ENCODE measurements at places on chromosomes 6 and 20. TPM values are rescaled to one million over a fixed set of nuclear protein-coding genes. Genes with fewer than 3 reads are reported as not detected.

The CD109 gene
- 12.5 TPM for polyA plus RNA-seq

The DDR1 gene
- 196 TPM for polyA plus RNA-seq

GRCh38 chr6:146224449-146224848 lies 195.6 kb downstream of the GRM1 start:
- DNase-seq: no peak

- DNase-seq: no peak
These were observed 1.8 kb upstream of the PXDC1 start for GRCh38 chr6:3753228-3753835.

GRCh38 chr6:133834472-133835170 lies 54.3 kb upstream of the TCF21 start:
- DNase-seq: no peak

GRCh38 chr6:30152910-30153610 lies 8.0 kb downstream of the TRIM10 start:
- DNase-seq: no peak

DNA sequence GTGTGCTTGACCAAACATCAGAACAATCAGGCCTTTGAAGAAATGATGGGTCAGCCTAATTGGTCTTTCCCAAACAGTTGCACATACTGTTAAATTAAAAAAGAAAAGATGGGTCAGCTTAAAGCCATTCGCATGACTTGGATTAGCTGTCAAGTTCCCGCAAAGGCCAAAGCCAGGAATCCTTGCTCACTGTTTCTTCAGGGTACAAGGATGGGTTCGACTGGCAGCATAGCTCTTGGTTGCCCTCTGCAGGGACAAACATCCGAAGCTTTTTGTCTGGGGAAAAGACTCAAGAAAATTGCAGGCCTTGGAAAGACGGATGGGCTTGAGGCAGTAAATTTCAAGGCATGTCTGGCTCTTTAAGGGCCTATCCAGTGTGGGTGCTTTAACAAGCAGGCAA lies 168.0 kb downstream of the HDGFL1 start:
- DNase-seq: peak; percentile 67

GRCh38 chr6:75602246-75603105 lies 796 bp downstream of the SENP6 start:
- peak; percentile 43 for DNase-seq

DNA sequence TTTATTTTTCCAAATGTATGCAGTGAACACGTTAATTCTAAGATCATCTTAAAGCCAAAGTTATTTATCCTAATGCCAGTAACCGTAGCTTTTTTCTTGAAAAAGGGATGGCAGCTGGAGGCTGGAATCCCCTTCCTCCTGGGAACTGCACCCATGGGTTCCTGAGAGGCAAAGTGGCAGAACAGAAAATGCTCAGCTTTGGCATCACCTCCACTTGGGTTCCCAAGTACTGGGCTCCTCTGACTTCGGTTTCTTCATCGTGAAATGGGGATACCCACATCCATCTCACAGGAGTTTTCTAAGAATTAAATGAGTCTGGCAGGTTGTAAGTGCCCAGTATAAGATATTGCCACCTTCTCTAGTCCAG lies 6.2 kb upstream of the DDX43 start:
- no peak for DNase-seq

- DNase-seq: no peak
These were observed 99.7 kb downstream of the IRF4 start for GRCh38 chr6:491233-491632.

DNA sequence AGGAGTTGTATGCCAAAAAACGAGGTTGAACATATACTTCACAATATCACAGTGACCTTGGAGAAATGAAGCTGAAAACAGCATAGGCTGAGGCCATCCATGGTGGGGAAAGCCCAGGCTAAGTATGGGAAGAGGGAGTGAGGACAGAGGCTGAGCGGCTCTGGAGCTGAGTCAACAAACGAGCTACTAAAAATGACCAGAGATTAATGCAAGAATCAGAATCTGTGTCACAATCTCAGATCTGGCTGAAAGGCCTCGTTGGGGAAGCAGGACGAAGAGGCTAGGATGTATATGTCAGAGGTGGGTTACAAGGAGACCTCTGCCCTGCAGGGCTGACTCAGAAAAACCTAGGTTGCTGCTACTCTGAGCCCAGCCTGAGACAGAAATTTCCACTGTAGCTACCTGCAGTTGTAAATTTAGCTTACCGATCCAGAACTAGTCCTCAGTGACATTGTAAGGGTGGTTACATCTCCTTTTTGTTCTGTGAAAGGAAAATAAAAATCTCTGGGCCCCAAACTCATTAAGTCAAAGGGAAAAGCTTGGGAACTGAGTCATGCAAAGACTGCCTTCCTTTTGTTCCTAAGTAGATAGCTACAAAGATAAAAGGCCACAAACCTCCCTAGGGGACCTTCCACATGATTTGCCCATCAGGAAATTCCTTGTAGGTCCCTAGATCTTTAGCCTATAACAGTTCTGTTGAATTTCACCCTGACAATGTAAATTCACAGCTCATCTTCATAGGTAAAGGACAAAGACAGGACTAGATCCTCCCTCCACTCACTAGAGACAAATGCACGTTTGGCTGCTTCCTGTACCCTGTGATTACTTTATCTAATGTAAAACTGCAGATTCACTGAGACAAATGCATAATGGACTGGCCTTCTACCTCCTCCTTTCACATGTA lies 8.5 kb upstream of the TUBB2A start:
- DNase-seq: no peak

GRCh38 chr20:33373735-33374605 lies 27.3 kb downstream of the CDK5RAP1 start:
- no peak for DNase-seq

DNA sequence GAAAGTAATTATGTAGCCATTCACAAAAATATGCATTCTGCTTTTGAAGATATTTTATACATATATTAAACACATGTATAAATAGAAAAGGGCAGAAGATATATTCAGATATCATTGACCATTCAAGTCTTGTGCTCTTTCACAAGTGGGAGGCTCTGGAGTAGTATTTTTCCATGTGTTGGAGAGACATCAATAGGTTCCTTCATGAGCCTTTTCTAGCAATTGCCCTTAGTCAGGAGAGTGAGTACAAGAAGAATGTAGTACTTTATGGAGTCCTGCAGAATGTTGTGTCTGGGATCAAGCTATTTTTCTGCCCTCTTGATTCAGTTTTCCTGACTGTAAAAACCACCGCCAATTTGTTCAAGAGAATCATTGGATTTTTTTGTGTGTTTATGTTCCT lies 117.9 kb downstream of the LRRC1 start:
- no peak for DNase-seq

The MYB gene
- polyA plus RNA-seq: 5.7 TPM

GRCh38 chr6:16355238-16355637 lies 116.9 kb downstream of the GMPR start:
- no peak for DNase-seq

DNA sequence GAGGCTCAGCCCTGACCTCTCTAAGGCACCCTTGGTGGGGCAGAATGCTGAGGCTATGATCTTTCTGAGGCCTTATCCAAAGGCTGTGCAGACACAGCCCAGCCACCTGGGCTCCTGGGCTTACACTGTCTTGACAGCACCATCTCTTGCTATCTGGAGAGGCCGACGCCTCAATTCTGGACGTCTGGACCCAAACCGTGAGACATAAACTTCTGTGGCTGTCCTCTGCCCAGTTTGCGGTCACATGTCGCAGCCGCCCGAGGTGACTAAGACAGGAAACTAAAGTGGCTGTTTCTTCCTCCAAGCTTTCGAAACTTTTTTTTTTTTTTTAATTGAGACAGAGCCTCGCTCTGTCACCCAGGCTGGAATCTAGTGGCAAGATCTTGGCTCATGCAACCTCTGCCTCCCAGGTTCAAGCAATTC lies 49.3 kb downstream of the PRR18 start:
- no peak for DNase-seq

The PI16 gene
- polyA plus RNA-seq: 2.1 TPM

DNA sequence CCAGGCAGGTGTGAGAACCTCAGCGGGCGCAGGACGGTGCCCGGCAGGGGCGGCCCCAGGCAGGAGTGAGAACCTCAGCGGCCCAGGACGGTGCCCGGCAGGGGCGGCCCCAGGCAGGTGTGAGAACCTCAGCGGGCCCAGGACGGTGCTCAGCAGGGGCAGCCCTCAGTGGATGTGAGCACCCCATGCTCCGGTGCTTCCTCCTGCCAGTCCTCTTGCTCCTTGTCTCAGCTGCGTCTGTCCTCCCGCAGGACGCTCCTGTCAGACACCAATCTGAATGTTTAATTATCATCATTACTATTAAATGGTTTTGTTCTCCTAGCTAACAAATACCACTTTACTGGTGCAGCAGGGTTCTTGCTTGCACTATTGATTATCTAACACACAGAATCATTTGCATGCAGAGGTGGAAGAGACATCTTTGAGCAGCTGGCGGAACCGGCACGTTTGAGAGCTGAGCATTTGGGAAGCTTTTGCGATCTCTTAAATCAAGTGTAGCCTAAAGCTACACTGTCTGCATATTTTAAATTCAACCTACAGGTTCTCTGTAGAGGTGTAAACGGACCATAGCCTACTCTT lies 39.4 kb upstream of the DACT2 start:
- DNase-seq: no peak

DNA sequence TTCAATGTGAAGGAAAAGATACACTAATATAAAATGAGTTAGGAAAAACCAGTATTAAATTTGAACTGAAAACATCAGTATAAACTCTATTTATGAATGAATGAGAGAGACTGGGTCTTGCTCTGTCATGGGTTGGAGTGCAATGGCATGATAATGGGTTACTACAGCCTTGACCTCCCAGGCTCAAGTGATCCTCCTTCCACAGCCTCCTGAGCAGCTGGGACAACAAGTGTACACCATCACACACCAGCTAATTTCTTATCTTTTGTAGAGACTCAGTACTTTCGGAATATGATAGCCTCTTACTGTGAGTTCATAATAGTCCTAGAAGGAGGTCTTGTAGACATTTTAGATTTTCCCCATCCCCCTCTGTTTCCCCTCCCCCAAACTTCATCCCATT lies 21.4 kb downstream of the KCTD20 start:
- DNase-seq: no peak

DNA sequence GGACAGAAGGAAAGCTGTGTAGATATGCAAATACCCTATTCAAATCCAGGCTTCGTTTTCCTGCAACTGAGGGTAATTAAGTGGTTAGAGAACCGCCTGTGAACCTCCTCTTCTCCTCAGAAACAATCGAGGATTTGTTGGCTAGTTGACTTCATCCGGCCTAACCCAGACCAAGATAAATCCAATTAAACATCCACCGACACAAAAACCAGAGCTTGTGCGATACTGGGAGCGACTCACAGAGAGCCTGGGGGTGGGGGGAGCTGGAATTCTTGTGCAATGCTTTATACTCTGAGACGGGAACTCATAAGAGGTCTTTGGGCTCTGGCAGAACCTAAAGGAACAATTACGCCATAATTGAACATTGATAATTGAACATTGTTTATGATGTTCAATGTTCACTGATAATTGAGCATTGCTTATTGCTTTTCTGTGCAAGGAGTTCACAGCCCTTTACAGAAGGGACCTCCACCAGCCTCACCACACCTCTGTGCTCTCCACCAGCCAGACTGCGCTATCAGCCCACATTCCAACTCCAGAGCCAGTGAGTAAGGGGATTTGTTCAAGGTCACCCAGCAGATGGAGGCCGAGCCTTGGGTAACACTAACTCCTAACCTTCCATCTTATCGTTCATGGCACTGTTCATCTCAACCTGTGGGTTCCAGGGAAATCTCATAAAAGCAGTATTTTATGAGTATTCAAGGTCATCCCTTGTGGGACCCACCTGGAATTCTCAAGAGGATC lies 429.6 kb upstream of the JARID2 start:
- DNase-seq: no peak

The RIPOR3 gene
- polyA plus RNA-seq: 8.0 TPM

The TMEM14A gene
- 42.3 TPM for polyA plus RNA-seq

DNA sequence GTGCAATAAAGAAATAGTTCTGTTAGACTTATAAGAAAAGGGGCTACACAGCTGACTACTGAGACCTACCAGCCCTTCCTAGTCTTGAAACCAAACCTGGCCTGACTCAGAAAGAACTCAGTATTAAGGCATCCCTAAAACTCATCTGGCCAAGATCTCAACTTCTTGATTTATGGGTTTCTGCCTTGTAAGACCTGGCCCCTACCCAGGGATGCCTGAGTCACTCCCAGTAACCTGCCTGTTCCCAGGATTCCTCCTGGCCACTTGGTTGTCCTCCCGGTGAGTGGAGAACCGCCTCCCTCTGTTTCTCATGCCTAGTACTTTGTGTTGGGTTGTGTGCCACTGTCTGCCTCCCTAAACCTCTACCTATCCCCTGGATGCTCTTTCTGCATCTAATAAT lies 189.4 kb upstream of the PREP start:
- no peak for DNase-seq

GRCh38 chr6:150898399-150899170 lies 33.1 kb downstream of the MTHFD1L start:
- no peak for DNase-seq

The SKIC2 gene
- polyA plus RNA-seq: 50.5 TPM

GRCh38 chr6:84522135-84522549 lies 242.3 kb downstream of the TBX18 start:
- DNase-seq: peak; percentile 33

The ARFGEF2 gene
- polyA plus RNA-seq: 29.9 TPM

- no peak for DNase-seq
These were observed 45.1 kb downstream of the CGA start for GRCh38 chr6:87049779-87050178.

The CLDN20 gene
- 3.5 TPM for polyA plus RNA-seq

DNA sequence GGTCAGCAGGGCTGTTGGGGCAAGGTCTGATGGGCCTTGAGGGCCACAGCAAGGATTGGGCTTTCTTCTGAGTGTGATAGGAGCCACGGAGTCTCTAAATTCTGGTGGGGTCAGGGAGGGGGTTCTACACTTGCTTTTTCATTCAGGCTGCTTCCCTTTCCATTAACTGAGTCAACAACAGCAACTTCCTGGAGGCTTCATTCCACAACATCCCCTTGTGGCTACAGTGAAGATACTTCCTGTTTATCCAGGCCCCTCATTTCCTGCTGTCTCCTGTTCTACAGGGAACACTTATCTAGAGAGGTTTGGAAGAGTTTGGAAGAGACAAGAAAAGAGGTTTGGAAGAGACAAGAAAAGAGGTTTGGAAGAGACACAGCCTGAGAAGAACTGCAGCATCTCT lies 144.8 kb upstream of the ENPP5 start:
- DNase-seq: no peak

The SMLR1 gene
- polyA plus RNA-seq: 3.6 TPM

- peak; percentile 80 for DNase-seq
These were observed 501.5 kb upstream of the FLRT3 start for GRCh38 chr20:14838663-14839628.

DNA sequence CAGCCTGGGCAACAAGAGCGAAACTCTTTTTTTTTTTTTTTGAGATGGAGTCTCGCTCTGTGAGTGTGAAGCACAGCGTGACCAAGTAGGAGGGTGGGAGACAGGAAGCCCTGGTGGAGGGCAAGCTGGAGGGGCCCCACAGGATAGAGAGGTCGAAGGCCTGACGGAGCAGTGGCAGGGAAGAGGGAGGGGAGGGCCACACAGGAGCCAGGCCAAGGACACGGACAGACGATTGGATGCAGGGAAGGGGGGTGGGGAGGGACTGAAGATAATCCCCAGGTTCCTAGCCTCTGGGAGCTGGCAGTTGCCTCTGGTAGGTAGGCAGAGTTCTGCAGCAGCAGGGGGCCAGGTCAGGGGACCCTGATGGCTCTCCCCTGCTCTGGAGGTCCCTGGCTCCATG lies 10.8 kb upstream of the GUCA1A start:
- no peak for DNase-seq

The PGBD1 gene
- 10.0 TPM for polyA plus RNA-seq

The F13A1 gene
- polyA plus RNA-seq: 15.6 TPM

GRCh38 chr20:19407196-19407595 lies 194.8 kb downstream of the SLC24A3 start:
- no peak for DNase-seq

Measured in renal pelvis (tissue), 12 donors.